ENCODE measurements at places on chromosomes 7 and 10.
A peak's percentile ranks its signal among the peaks of the same experiment; 100 is the strongest.

DNA sequence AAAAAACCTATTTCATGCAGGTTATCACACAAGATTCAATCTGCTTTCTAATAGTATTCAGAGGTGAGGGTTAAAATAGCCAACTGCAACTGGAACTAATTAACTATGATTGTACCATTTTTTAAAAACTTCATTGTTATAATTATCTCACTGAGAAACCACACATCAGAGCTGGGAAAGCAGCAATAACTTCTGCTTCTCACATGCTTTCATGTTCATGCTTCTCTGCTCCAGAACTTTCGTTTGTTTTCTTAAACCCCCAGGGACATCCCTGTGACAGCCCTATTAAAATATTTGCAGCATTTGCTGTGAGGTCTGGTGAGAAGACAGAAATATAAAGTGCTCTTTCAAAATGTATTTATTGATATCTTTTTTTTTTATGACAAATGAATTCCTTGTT, 389.0 kb upstream of the SORCS1 start:
- peak; percentile 79 for DNase-seq

- peak; percentile 91 for DNase-seq
Measured at GRCh38 chr10:26486990-26487850, 49.1 kb downstream of the APBB1IP start.

- peak; percentile 57 for DNase-seq
Measured at GRCh38 chr10:68327889-68328786, 3.7 kb upstream of the HNRNPH3 start.

DNA sequence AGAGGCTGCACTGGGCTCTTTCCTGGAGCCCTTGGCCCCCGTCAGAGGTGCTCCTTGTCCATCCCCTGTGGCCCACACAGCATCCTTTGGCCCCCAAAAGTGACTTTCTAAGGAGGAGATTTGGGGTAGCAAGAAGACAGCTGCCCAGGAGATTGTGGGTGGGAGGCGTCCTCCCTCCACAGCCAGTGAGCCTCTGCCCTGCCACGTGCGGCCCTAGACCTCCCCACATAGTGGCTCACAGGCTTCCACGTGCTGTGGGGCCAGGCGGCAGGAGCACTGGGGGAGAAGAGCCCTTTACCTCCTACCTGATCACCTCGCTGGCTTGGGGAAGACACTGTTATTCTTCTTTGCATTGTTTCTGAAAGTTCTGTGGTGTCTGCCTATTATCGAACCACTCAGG, 178.8 kb downstream of the TCERG1L start:
- DNase-seq = no peak

GRCh38 chr10:52729271-52730104, 43.1 kb downstream of the MBL2 start:
- peak; percentile 33 for DNase-seq

DNA sequence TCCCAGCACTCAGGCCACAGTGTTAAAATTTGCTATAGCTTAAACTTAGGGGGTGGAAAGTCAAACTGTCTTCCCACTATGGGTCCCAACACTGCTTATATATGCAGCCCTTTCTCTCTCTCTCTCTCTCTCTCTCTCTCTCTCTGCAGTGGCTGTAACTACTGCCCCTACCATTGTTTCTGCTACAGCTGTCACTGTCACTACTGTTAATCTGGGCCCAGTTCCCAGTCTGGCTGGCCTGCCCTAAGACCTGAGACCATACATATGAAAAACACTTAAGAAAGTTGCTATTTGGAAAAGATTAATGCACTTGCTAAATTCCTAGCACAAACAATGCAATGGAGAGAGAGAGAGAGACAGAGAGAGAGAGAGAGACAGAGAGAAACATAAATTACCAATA, 78.6 kb downstream of the THSD7A start:
- no peak for DNase-seq

DNA sequence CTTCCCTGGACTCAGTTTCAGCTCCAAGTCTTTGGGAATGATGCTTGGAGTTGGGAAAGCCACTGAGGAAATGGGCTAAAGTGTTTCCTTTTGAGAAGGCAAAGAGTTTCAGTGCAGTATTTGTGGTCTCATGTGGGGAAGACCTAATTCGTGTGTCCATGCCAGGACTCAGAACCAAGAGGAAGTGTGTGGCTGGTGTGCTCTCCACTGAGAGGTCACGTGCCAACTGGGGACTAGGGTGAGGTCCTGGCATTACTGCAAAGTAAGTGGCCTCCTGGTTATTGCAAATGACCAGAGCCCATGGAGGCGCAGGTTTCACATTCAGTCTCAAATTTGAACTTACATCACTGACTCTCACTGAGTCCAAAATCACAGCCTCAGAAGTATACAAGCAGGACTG, 48.6 kb upstream of the ITPRID1 start:
- no peak for DNase-seq

DNA sequence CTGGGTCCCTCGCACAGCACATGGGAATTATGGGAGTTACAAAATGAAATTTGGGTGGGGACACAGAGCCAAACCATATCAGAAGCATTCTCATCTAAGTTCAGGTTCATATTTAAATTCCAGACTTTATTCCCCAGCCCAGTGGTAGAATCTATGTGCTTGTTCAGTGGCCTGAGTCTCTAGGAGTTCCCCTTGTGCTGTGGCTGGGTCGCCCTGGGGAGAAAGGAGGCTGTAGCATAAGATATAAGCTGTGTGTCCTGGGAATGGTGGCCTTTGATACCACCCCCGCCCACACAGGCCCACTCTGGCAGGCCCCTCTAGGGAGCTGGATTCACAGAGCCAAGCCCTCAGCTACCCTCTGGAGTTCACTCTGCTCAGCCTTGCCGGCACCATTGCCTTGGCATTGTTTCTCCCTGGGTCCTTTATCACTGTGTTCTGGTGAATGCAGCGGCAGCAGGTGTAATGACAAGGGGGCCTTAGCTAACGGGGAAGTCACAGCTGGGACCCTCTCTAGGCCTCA, 64.2 kb downstream of the MINDY4 start:
- no peak for DNase-seq

GRCh38 chr10:112926906-112927688, 22.9 kb upstream of the TCF7L2 start:
- no peak for DNase-seq

- DNase-seq = peak; percentile 82
Measured at GRCh38 chr7:141362580-141363435, 188.4 kb upstream of the AGK start.

DNA sequence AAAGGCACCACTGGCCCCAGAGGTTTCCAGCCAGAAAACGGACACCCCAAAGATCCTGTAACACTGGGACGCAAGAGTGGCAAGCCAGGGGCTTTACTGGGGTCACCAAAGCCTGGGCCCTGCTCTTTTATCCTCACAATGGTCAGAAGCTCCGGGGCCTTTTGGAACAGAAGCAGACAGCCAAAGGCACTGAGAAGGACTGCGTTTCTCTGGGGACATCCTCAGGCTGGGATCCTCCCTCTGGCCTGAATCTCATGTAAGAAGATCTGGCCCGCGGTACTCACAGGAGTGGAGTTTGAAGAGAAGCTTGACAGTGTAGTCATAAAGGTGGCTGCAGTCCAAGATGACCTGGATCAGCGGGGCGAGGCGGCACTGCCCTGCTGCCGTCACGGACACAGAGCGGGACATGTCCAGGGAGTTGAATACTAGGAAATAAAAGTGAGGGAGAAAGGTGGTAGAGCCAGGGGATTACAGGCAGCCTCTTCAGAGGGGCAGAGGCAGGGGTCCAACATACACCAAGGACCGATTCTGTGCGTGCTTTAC, 81.4 kb downstream of the SPDYE5 start:
- DNase-seq = no peak

DNA sequence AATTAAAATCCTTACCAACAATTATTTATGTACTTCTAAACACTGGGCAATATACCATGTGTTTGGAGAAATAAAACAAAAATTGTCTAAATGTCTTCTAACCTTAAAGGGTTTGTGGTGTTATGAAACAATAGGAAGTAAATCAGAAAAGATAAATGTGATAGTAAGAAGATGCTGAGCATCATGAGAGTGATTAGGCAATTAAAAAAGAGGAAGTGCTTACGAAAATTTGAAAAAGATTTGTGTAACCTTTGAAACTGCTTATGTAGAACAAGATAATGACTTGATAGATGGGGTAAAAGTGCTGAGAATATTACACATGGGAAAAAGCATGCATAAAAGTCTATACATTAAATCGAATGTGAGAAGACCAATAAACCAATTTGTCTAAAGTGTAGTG, 573.4 kb upstream of the CNTNAP2 start:
- DNase-seq = no peak

- DNase-seq = no peak
Measured at GRCh38 chr10:110260746-110261477, 43.8 kb downstream of the SMNDC1 start.

GRCh38 chr10:51666456-51666855, 32.9 kb downstream of the CSTF2T start:
- DNase-seq = peak; percentile 30

- no peak for DNase-seq
Measured at GRCh38 chr7:132076301-132077035, 499.8 kb downstream of the PLXNA4 start.

DNA sequence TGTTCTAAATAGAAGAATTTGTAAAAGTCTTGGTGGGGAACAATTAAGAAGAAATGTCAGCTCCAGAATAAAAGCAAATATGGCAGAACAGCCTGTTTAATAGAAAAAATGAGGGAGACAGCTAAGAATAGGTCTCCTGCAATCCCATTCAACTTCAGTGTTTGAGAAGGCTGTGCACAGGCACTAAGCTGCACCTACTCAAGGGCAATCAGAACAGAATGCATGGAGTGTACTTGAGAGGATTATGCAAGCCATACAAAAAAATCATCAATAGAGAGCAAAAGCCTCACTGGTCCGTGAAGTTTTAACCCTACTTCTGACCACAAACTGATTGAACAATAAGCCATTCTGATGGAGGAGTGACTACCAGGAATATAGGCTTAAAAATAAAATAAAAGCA, 690.7 kb upstream of the PCDH15 start:
- DNase-seq = no peak

All from fibroblast of upper back skin (primary cell).